ENCODE measurements at places on chromosomes 4 and X.

DNA sequence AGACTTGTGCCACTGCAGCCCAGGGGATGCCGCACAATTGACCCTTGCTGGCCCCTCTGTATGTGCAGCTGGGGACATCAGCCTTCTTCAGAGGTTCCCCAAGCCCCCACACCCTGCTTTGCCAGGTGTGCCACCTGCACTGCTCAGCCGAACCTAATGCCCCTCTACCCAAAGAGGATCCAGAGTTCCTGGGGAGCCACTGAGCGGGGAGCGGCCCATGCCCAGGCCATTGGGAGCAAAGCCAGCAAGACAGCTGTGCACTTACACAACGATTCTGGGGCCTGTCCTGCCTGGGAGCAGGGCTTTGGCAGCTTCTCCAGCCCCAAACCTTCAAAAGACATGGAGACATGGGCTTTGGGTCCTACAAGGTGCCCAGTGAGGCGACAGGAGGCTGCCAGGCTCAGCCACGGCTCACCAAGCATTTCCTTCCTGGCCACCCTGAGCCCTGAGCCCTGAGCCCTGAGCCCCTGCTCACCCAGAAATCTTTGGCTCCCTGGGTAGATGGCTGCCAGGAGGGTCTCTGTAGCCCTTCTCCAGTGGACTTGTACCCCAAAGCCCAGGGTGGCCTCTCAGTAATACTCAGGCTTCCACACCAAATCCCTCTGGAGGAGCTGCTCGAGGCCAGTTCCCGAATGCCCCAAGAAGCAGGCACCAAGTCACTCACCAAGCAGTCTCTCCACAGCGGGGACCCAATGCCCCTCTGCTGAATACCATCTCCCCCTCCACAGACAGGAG, 13.0 kb downstream of the PNMA6E start:
- DNase-seq: no peak

- no peak for DNase-seq
Observed at GRCh38 chr4:122842984-122843531, 16.4 kb downstream of the FGF2 start.

GRCh38 chrX:12770440-12770839, 20.8 kb upstream of the PRPS2 start:
- no peak for DNase-seq

- DNase-seq: no peak
Observed at GRCh38 chrX:115053223-115053622, 35.8 kb upstream of the IL13RA2 start.

GRCh38 chr4:67087897-67088296, 457.4 kb downstream of the CENPC start:
- DNase-seq: no peak

- no peak for DNase-seq
Observed at GRCh38 chrX:87636533-87636932, 118.9 kb downstream of the KLHL4 start.

GRCh38 chr4:151673908-151674520, 86.8 kb downstream of the GATB start:
- DNase-seq: no peak

DNA sequence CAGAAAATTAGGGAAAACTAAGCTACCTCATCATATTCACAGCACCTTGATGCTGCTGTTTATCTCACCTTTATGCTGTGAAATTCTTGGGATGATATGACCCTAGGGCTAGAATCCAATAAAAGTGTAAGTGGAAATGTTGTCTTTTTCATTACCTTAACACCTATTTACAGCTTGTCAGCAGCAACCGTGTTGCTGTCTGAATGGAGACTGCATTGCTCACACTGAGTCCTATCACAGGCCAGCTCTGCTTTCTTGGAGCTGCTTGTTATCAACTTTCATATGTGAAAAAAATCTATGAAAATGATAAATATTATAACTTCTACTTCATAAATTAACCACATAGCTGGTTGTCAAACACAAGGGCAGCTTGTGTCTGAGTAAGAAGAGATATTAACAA, 789.5 kb downstream of the TECRL start:
- DNase-seq: no peak

DNA sequence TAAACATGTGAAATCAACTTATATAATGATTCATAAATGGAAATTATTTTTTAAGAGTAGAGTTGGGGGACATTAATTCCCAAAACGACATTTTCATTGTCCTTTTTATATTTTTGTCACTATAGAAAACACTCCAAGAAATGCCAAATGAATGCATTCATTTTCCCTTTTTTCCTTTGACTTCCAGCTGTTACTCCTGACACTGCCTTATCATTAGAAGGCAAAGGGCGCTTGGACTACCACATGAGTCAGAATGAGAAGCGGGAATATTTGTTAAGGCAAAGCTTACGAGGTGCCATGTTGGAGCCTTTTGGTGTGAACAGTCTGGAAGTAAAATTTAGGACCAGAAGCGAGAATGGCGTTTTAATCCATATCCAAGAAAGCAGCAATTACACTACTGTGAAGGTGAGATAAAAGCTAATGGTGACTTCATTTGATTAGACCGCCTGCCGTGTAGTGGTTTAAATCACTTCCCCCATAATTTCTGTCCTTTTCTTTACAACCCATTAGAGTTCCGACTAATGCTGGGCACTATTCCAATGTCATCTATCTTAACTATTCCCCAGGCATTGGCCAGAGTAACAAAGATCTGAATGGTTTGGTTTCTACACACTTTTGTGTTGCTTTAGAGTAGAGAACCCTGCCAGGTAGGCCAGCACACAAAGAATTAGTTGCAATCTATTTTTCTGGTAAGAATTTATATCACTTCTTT, 166.7 kb downstream of the FAT4 start:
- DNase-seq: no peak

DNA sequence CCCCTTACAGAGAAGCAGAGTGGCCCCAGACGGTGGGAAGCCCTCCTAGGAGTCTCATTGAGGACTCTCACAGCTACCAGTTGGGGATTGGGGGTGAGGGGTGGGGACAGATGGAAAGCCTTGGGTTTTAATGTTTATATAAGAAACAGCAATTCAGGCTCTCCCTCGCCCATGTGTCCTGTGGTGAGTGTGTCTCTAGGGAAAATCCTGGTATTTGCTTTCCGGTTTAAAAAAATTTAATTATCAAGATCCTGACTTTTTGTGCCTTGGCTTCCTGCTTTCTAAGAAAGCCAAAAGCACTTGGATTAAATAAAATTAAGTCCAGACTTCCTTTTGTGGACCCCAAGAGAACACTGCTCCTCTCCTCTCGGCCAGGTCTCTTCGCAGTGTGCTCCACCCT, 93.8 kb downstream of the SOWAHB start:
- no peak for DNase-seq

DNA sequence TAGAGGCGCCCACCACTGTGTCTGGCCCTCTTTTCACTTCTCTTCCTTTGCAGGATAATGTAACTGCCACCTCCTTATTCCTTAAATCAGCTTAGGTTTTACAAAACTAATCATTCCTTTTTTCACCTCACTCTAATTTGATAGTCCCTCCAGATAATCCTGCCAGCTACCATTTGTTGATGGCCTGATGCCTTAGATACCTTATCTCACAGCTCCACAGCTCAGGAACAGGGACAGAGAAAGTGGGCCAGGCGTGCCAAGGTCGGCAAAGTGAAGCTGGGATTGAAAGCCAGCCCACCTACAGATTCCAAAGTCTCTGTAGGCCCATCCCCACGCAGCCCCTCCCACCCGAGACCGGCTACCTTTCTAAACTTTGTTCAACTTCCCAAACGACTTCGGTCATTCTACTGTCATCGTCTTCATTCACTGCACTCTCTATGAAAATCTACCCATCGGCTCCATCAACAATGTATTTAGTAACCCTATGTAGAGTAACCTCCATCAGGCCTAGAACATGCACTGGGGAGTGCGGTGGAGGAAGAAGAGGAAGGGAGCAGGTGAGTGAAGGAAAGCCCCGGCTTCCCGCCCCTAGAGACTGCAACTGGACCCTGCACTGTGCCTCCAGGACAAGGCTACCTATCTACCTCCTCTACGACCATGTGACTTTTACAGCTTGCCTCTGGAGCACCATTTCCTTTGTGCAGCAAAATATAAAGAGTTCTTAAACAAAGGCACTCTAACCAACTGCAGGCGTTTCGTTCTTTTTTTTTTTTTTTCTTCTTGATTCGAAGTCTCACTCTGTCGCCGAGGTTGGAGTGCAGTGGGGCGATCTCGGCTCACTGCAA, 1.5 kb downstream of the CASP6 start:
- no peak for DNase-seq

DNA sequence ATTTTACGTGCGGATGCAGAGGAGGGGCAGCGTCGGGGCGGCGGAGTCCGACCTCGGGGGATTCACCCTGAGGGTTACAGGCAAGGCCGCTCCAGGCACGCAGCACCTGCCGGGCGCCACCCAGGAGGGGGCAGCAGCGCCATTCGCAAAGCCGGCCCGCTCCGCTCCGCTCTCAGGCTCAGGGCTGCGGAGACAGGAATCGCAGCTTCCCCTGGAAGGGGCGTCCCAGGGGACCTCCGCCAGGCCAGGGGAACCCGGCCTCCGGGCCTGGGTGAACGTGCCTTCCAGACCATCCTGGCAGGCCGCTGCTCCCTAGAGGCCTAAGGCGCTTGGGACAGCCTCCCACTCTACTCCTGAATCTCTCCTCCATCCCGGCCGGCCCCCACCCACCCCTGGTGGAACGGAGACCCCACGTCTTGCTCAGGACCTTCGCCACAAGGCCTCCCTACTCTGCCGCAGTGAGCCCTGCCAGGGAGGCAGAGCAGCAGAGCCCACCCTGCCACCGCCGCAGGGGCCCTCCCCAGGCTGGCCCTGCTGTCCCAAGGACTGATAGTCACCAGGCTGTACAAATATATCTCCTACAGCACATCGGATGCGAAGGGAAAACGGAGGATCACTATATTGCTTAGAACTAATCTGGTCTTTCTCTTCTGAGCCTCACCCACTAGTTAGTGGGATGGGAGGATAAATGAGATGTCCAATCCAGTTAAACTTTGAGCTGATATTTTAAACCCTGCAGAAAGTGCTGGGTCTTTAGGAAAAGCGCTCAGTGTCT, 115.0 kb downstream of the SMIM20 start:
- DNase-seq: peak; percentile 54

DNA sequence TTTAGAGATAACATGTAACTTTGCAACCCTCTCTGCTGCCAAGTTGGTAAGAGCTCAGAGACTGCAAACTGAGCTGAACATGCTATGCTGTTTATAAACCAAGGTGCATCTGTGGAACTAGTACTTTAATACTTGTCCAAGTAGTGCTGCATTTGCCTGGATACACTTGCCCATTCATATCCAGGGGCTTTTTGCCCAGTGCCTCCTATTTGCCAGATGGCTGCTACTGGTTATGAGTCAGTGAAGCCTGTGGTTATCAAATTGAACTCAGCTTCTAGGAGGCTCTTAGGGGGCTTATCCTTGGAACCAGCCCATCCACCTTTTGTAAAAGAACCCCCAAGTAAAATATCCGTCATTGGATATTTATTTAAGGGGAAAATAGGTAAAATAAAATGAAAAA, 79.6 kb downstream of the AFF2 start:
- no peak for DNase-seq

DNA sequence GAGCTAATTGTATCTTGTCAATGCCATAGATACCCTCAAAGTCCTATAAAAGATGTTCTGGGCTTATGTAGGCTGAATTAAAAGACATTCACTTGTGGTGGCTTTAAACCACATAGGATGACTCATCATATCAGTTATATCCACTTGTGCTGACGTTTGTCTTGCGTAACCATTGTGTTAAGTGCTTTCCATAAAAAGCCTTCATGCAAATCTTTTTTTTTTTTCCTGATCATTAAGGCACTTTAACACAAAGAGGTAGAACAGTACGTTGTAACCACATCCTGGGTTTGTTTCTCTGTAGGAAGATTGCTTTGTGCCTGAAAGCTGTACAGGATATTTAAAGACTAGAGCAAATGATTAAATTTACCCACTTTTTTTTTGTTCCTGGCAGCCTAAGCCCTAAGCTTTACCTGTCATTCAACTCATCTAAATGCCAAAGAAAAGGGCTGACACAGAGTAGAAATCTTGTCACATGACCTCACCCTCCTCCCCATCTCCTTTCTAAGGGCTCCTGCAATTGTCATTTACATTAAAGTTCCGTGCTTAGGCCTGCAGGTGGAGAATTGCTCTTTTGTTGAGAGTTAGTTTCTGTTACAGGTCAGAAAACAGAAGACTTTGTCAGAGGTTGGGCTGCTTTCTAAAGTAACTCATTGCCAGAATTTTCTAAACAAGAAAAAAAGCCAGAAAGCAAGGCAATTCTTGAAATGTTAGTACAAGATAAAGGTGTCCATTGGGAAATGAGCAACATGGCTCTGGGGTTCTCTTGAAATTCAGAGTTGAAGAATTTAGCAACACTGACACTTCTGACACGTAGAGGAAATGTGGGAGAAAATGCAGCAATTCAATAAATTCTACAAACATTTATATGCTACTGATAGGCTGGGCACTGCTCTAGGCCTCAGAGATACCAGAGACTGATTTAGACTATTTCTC, 555.6 kb downstream of the PPARGC1A start:
- DNase-seq: no peak

GRCh38 chrX:148682206-148682605, 181.8 kb downstream of the AFF2 start:
- DNase-seq: no peak

- DNase-seq: no peak
Observed at GRCh38 chrX:76064825-76065224, 108.0 kb upstream of the PBDC1 start.

- no peak for DNase-seq
Observed at GRCh38 chr4:176788248-176788647, 4.5 kb downstream of the VEGFC start.

DNA sequence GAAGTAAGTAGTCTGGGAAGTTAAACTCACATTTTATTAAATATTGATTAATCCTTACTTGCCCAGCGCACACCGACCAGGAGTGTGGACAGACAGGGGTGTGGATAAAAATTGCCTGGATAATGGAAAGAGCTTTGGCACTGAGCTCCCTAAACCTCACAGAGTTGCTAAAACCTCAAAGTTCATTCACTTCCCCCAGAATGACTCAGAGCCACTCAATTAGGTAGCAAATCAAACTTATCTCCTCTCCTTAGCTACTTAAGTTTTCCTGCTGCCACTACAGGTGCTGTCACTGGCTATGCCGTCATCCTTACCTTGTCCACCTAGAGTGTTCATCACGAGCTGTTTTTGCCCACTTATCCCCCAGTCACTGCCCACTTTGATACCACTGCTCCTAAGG, 27.0 kb upstream of the MID1IP1 start:
- DNase-seq: no peak
